ENCODE measurements at places on chromosomes 2 and 18.

DNA sequence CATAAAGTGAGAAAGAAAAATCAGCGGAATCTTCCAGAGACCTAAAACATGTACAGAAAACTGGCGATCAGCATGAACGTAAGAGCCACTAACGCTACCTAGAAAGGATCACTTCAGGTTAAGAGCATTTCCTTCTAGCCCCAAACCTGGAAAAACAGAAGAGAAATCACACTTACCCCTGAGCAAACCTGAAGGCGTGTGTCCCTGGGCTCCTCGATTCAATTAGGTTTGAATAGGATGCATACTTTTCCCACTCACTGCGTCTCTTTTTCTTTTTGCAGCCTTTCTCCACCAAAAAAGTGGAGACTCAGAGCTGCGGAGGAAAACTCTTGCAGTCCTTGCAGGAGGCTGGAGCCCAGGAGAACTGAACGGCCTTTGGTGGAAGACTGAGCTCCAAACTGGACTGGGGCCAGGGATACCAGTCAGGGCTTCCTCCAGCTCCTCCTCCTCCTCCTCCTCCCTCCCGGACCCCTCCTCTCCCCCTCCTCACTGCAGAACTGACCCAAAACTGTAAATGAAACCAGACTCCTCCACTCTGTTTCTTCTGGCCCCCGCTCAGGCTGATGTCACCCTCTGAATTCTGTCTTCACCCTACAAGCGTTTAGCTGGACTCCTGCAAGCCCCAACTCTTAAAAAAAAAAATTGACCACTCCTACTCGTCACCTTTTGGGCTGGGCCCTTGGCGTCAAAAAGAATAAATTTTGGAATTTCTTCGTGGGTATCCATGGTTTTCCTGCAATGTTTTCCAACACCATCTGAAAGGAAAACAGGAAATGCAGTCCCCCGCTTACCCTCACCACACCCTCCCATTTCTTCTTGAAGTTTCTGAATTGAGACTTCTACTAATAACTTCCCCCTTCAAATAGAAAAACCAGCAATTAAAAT is at the start of gene COL6A3:
Gene COL6A3 (minus strand): TSS at position 388 of the 885 bp plus-strand sequence. CDS start 17,347 bp downstream, outside the sequence.
- no peak for DNase-seq

GRCh38 chr2:226687641-226688253 is 111.9 kb downstream of the IRS1 start:
- DNase-seq, result no peak

GRCh38 chr18:63476668-63477067 is at the start of gene SERPINB5:
SERPINB5 (plus strand) TSS chr18:63476958; CDS start chr18:63484429, 7,471 bp downstream.
- DNase-seq, result no peak

GRCh38 chr2:31903109-31903780 is 107.6 kb downstream of the MEMO1 start:
- no peak for DNase-seq

DNA sequence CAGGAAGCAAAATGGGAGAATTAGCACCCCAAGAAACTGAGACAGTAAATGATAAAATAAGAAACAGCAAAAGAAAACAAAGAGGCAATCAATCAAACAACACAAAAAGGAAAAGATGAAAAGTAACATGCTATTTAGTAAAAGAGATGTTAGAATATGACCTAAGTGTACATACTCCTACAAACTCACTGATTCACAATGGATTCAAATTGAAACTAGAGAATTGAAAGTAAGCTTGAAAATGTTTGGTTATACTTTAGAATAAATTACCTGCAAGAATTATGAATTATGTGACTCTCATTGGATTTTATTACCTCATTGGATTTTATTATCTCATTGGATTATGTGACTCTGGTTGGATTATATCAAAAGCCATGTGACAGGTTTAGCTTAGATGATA is 22.8 kb upstream of the CCNYL1 start:
- DNase-seq, result no peak

DNA sequence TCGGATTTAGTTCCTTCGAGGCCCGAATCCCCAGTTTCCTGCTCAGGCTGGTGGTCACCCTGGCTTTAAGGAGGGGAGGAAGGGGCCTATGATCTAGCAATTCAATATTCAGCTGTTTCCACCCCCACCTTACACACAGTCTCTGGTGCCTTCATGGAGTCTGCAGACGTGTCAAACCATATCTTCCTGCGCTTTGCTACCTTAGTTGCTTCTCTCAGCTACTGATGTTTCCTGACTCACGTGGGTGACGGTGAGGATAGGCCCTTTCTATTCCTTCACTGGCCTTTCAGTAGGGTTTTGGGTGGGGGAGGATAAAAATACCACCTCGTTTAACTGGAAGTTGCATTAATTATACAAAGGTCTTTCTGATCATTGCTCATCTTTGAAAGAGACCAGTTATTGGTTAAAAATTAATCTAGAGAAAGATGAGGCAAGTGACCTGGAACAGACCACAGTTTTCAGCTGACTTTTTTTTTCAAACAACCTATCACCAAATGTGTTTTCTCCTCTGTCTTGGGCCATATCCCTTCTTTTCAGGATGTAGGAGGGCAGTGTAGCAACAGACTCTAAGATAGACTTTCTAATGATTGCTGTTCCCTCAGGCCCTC is 49.7 kb downstream of the SH2D6 start:
- DNase-seq, result no peak

GRCh38 chr18:41444943-41445342 is 510.1 kb upstream of the PIK3C3 start:
- no peak for DNase-seq

DNA sequence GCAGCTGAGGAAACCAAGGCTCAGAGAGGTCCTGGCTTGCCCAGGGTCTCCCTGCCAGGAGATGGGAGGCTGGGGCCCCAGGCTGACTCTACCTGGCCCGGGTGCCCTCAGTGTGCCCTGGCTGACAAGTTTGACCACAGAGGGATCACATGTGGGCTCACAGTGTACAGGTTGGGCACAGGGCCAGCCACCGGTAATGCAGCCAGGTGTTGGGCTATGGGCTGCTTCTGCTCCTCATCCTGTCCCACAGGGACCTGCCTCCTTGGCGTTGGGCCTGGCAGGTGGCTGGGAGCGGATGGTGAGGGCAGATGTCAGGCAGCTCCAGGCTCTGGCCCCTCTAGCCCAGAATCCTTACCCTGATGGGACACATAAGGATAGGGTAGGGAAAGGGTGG is 250.5 kb downstream of the LOXHD1 start:
- no peak for DNase-seq

GRCh38 chr2:230410861-230411569 is 5.0 kb upstream of the SP100 start:
- no peak for DNase-seq

- DNase-seq, result no peak
Observed at GRCh38 chr18:10530852-10531251, 5.0 kb downstream of the NAPG start.

DNA sequence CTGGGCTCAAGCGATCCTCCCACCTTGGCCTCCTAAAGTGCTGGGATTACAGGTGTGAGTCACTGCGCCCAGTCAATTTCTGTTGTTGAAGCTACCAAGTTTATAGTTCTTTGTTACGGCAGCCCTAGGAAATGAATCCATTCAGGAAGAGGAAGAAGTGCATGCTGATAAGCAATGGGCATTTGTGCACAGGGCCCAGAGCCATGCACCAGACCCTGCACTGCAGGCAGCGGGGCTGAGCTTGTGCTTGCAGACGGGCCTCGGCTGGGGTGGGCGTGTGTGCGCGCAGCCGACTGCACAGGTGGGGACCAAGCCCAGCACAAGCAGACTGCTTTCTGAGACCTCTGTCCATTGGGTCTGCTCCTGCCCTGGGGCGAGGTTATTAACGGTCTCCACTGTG is 144.6 kb downstream of the CABLES1 start:
- no peak for DNase-seq

DNA sequence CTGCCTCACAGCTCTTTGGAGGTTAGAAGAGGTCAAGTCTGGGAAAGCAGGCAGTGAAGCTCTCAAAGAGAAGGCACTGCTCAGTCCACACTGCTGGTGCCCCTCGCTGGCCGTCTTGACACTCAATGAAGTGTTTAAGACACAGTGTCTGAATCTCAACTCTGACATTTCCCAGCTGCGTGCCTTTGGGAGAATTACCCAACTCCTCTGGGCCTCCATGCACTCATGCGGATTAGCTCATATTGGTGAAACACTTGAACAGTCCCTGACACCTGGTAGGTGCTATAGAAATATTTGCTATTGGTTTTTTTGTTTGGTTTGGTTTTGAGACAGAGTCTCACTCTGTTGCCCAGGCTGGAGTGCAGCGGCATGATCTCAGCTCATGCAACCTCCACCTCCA is 281.0 kb downstream of the SRBD1 start:
- DNase-seq, result no peak

GRCh38 chr2:499726-500125 is 177.5 kb downstream of the TMEM18 start:
- no peak for DNase-seq

DNA sequence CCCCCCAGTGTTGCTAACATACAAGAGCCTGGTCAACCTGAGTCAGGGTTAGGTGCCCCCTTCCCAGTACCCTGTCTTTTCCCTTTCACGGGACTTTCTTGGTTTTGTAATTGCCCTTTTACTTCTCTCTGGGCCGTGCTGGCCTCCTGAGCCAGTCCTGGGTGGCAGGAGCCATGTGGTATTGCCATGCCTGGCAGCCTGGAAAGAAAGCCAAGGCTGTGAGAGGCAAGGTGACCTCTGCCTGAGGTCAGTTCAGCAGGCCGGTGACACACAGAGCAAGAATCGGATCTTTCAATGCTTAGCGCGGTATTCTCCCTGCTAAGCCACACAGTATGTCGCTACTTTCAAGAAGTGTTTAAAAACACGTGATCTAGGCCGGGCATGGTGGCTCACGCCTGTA is 52.3 kb downstream of the C18orf63 start:
- no peak for DNase-seq

DNA sequence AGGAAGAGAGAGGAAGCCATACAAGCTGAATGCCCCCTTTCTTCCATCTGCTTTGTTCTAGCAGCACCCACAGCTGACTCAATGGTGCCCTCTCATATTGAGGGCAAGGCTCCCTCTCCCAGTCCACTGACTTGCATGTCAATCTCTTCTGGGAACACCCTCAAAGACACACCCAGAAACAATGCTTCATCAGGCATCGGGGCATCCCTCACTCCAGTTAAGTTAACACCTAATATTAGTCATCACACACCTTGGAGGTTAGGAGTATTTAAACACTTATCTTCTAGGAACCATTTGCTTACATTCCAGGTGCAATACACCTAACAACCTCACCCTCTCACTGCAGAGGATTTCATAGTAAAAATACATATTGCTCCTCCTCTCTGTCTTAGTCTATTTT is 993.5 kb upstream of the DDX18 start:
- DNase-seq, result no peak

DNA sequence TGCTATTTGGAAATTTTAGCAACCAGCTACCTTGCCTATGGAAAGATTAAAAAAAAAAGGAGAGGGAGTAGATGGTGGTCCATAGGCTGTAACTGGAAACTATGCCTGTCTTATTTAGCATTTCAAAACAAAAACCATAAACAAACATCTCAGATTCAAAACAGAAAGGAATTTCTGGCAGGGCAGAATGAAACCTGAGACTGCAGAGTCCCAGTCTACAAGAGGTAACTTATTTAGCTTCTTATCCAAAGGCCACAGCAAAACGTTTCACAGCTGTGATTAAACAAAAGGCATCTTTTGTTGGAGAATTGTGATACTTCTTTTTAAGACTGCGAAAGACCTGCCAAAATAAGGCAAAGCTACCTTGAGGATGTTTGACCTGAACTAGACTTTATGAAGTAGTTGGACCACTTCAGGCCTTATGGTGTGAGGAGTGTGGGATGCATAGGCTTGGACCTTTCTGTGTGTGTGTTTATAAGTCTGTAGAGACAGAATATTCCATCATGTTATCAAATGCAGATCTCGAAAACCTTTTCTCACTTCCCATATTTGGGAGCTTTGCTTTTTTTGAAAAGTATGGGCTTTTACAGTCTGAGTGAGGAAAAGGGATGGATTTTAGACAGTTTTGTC is 11.0 kb downstream of the CRIM1 start:
- no peak for DNase-seq

GRCh38 chr18:67636597-67637385 is 120.3 kb upstream of the DSEL start:
- no peak for DNase-seq

DNA sequence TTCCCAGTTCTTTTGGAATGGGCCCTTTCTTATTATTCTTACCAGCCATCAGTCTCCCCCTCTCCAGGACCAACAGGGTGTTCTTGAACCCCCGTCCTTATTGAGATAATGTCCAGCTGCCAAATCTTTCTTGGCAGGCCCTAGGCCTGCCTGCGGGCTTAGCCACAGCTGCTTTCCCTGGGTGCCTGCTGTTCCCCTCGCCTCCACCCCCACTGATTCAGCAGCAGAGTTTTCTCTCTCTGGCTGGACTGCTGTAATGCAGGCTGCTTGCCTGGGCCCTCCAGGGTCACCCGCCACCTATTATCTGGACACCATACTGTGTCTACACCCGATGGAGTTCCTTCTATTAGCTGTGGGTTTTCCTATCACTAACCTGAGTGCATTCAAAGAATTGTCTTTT is 395.4 kb upstream of the ATP5MC3 start:
- no peak for DNase-seq

DNA sequence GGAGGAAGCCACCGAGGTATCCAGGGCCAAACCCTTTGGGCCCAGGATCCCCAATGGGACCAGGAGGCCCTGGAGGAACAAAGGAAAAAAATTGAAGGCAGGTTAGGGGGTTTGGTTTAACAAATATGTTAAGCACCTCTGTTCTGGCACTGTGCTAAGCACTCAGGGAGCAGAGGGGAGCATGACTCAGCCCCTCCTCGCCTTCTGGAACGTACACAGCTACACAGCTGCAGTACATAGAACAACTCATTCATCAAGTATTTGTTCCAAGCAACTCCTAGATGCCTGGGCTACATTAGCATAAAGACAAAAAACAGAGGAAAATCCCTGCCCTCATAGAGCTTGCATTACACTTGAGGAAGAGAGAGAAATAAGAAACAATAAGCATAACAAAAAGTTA is 153.6 kb downstream of the COL4A4 start:
- DNase-seq, result no peak

DNA sequence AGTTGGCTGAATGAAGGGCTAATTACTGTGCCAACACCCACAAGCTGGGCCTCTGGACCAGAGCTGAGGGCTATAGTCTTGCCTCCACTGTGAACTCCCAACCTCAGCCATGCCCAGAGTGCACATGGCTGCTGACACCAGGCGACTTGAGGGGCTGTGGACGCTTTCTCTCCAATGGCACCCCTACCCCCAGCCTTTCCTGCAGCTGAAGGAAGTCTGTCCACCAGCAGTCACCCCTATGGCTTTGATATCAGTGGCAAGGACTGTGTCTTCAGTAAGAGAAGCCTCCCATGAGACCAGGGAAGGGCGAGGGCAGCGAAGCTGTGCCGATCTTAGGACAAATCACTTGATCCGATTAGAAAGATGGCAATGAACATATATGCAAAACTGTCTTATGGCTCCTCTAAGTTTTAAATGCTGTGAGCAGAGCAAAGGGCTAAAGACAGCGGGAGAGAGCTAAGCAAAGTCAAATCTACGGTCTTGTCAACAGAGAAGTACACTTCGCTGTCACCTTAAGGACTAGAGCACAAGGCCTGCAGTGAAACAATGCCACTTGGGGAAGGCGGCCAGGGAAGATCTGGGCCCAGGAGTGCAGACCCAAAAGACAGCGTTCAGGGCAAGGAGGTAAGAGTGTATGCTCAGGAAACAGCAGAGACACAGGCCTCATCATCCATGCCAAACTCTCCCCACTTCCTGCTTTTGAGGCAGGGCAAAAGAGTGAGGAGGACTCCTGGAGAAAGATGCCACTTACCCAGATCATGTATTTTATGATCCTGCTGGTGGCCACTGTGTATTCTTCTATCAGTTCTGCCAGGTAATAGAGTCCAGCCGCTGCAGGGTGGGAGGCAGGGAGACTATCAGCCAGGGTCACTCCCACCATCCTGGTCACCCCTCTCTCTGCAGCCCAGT is 1.5 kb downstream of the TEX261 start:
- no peak for DNase-seq

GRCh38 chr18:74376523-74376922 is 60.9 kb downstream of the C18orf63 start:
- DNase-seq, result no peak

Data from activated CD8-positive, alpha-beta memory T cell treated with anti-CD3 and anti-CD28 coated beads for 1 hour (primary cell).